H1 (cell line): ENCODE measurements at places on chromosomes 12 and 14. TPM values are rescaled to one million over a fixed set of nuclear protein-coding genes. Genes with fewer than 3 reads are reported as not detected.

TM9SF1 gene
- 24.6 and 29.2 TPM in 2 replicates for polyA plus RNA-seq

SAMD15 gene
- 0.17 and 0.42 TPM in 2 replicates for polyA plus RNA-seq

DPPA3 gene
- polyA plus RNA-seq: 0.11 and 0.30 TPM in 2 replicates

KIF26A gene
- polyA plus RNA-seq: 11.5 and 25.9 TPM in 2 replicates

PZP gene
- polyA plus RNA-seq: 0.05 and 0.08 TPM in 2 replicates

SLC6A13 gene
- polyA plus RNA-seq: 0.03 and 0.19 TPM in 2 replicates

HOXC4 gene
- polyA plus RNA-seq: not detected in 2 replicates

GLIPR1L1 gene
- polyA plus RNA-seq: 0.60 and 1.2 TPM in 2 replicates
